ENCODE measurements at places on chromosomes 1 and 21.
A peak's percentile ranks its signal among the peaks of the same experiment; 100 is the strongest.

GRCh38 chr1:202622388-202622787 lies 87.9 kb downstream of the SYT2 start:
- DNase-seq = no peak

GRCh38 chr1:93171549-93172034 lies 8.6 kb downstream of the TMED5 start:
- DNase-seq = no peak

GRCh38 chr1:165162671-165163241 lies 193.8 kb downstream of the LMX1A start:
- DNase-seq = no peak

DNA sequence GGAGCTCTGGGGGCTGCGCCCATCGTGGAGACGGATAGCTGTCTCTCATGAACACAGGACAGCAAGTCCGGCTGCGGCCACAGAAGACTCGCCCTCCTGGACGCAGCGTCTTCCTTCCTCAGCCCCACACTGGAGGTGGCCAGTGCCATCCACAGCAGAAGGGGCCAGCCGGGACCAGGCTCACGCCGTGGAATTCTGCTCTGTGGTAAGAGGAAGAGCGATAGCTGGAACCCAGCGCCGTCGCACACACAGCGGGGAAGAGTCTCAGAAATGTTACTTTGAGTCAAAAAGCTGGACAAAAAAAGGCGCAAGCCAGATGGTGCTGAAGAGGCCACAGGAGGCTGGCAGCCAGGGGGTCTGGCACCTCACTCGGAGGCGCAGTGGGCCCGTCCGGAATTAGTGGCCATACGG lies 113.9 kb upstream of the COL6A1 start:
- DNase-seq = peak; percentile 28

Measured in activated T-cell treated with anti-CD3 and anti-CD28 coated beads, Interleukin-2, amount 50 U/mL, for 24 hours (primary cell).